Activated naive CD8-positive, alpha-beta T cell treated with anti-CD3 and anti-CD28 coated beads, Interleukin-2, amount 10 ng/mL, durations not matched to agents 7 days and 5 days (primary cell): ENCODE measurements at places on chromosomes 3 and 15. TPM values are rescaled to one million over a fixed set of nuclear protein-coding genes. Genes with fewer than 3 reads are reported as not detected.

- H3K27ac ChIP-seq = no peak overlapping the region
- no peaks in the 10 kb centered on the region for H3K27me3 ChIP-seq
- H3K4me1 ChIP-seq = peaks cover 27% of the 10 kb centered on the region
- H3K4me3 ChIP-seq = no peak overlapping the region
- H3K36me3 ChIP-seq = peaks cover 5% of the 10 kb centered on the region
- DNase-seq = no peak
Measured at GRCh38 chr3:15265655-15266509, 59.8 kb downstream of the CAPN7 start.

DNA sequence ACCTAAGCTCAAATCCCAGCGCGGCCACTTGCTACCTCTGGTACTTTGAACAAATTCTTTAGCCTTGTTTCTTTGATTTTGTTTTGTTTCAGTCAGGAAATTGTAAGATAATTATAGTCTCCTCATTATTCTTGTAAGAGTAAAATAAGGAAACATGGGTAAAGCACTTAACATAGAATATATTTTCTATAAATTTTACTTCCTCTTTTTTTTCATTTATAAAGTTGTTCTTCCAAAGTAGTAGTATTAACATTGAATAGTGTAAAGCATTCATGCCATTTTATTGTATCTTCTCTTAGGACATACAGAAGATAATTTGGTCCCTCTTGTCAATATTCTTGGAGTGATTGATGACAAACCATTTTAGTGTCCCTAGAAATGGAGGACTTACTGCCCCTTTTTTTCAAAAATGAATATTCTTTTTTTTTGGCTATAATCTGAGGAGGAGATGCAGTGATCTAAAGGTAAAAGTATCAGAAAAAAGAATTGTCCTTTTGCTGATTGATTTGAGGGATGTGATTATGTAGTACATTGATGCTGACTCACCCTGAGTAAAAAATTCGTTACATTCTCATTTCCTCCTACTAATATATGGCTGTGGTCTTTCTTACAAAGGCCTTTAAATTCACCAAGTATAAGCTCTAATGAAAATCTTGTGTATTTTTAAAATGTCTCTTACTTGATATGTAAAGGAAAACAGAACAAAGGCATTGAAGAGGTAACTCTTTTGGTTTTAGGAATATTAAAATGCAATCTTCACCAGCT lies 51.0 kb downstream of the ALCAM start:
- H3K27me3 ChIP-seq = no peaks in the 10 kb centered on the region
- H3K4me1 ChIP-seq = no peaks in the 10 kb centered on the region
- no peak overlapping the region for H3K27ac ChIP-seq
- DNase-seq = no peak
- no peaks in the 10 kb centered on the region for H3K36me3 ChIP-seq
- H3K4me3 ChIP-seq = no peak overlapping the region

DNA sequence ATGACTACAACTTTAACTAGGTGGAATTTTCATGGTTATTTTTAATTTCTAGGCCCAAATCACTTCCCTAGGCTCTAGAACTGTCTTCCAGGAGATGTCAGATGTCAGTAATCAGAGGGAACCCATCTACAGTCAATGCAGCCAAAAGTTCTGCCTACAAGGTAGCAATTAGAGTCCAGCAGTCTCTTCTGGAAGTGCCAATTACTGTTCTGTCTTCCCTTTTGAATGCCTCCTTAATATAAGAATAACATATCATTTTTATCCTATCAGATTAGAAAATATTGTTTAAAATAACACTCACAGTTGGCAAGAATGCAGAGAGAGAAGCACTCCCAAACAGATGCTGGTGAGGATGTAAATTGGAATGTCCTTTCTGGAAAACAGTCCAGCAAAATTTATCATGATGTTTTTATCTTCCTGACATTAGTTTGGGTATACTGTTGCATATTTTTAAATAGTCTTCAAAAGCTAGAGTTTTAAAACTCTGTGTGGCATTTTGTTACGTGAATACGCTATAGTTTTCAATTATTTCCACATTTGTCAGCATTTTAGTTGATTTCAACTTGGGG lies 543.7 kb downstream of the FHIT start:
- H3K4me1 ChIP-seq = no peaks in the 10 kb centered on the region
- no peak overlapping the region for H3K27ac ChIP-seq
- no peaks in the 10 kb centered on the region for H3K36me3 ChIP-seq
- no peaks in the 10 kb centered on the region for H3K27me3 ChIP-seq
- DNase-seq = no peak
- no peak overlapping the region for H3K4me3 ChIP-seq

The RPP25 gene
- total RNA-seq = 4.2 TPM

The CXCR6 gene
- 12.4 TPM for total RNA-seq
